ENCODE measurements at places on chromosomes 11 and 22.
A peak's percentile ranks its signal among the peaks of the same experiment; 100 is the strongest.

GRCh38 chr11:102495161-102496042, 35.1 kb downstream of the MMP7 start:
- peak; percentile 64 for DNase-seq

DNA sequence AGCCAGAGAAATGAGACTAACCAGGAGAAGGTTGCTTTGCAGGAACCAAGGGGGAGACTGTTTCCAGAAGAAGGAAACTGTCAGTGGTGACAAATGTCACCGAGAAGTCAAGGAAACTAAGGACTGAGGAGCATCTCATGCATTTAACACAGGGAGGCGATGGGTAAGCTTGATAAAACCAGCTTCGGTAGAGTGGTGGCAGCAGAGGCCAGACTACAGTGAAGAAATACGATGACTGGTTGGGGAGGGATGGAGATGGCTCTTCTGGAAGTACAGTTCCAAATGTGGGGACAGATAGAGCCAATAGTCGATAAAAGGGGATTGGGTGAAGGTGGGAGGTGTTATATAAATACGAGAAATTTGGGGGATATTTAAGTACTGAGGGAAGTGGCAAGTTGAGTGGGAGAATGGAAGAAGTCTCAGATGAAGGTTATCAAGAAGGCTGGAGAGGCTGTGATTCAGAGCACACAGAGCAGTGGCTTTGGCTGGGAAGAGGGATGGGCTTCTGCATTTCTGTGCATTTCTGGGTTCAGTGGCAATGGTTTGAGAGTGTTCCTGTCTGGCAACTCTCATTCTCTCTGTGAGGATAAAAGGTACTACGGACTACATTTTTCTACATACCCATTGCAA, 29.2 kb downstream of the SC5D start:
- DNase-seq = peak; percentile 55

DNA sequence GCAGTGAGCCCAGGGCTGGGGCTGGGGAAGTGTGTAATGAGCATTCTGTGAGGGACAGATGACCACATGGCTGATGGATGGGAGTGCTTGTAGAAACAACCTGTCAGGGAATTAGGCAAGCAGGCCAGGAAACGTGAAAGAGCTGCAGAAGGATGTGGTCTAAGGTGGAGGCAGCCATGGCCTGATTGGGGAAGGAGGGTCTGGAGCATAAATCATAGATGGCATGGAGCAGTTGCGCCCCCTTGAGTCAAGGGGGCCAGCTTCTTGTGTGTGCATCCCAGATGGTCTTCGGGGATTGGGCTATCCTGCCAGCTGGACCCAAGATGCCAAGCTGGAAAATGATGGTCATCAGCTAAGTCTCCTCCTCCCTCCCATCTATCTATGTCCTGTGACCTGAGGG, 119.4 kb upstream of the CLPB start:
- DNase-seq = peak; percentile 44

GRCh38 chr11:16341853-16342252, 14.5 kb downstream of the SOX6 start:
- DNase-seq = no peak

Data from CD4-positive, alpha-beta T cell treated with Interleukin-4 for 1 hour (primary cell).